ENCODE measurements at places on chromosomes 12 and 14.

DNA sequence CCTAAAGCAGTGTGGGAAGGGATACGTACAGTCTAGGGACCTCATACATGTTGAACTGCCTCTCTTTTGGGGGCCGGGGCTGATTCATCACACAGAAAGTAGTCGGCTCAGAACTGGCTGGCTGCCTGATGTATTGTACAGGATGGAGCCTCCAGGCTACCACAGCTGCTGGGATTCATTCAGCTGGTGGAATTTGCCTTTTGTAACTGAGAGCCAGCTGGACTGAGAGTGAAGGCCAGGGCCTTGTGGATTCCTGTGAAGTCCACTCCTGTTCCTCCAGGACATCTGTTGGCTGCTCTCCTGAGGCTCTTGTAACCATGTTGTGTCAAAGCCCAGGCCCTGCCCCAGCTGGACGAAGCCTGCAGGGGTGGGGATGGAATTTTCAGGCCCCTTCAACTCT is 116.3 kb upstream of the PRICKLE1 start:
- peak; percentile 87 for DNase-seq

- no peak for DNase-seq
Observed at GRCh38 chr14:59018460-59018859, 170.0 kb upstream of the DAAM1 start.

GRCh38 chr12:48183091-48183875 is at the start of gene CCDC184:
Gene CCDC184 (plus strand): TSS chr12:48183644. CDS start chr12:48184123, 479 bp downstream.
- peak; percentile 79 for DNase-seq

GRCh38 chr14:59688224-59689170 is 111.9 kb upstream of the CCDC175 start:
- DNase-seq: peak; percentile 37

- DNase-seq: no peak
Observed at GRCh38 chr12:27014859-27015729, 910 bp upstream of the TM7SF3 start.

DNA sequence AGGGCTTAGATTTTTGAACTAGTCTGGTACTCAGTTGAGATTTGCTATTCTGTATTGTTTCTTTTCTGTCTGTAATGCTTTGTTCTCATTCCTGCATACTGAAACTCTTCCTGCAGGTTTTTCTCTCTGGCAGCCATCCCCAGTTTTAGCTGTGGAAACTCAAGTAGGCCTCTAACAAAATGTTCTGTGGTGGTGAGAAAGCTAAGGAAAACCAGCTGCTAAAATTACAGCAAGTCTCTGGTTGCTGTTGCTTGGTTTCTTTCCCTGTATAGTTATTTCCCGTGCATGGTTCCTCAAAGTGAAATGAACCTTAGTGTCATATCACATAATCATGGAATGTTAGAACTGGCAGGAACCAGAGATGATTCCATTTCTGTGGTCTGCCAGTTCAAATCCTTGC is 442.5 kb downstream of the NRXN3 start:
- DNase-seq: peak; percentile 28

GRCh38 chr14:86357876-86358275 is 827.9 kb downstream of the FLRT2 start:
- no peak for DNase-seq

- DNase-seq: peak; percentile 65
Observed at GRCh38 chr12:72346363-72346944, 74.3 kb downstream of the TRHDE start.
